Stimulated activated CD4-positive, alpha-beta T cell treated with anti-CD3 and anti-CD28 coated beads, Interleukin-1b, Interleukin-23, amount 100 ng/mL, for 4 hours (primary cell): ENCODE measurements at places on chromosomes 4 and X.

DNA sequence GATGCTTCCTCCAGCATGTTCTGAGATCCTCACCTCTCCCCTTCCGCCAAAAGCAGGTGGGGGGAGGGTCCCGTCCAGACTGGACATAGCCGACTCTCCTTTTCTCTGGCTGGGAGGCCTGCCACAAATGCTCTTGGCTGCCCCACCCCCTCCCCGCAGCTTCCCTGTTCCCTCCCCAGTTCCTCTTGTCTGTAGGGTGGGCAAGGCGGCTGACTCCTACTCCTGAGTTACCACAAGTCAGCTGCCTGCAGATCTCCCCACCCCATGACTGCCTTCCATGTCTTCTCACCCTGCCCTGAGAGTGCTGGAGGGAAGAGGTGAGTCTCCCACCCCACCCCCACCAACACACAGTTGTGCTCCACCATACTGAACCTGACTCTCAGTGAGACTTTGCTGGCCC lies 2.9 kb downstream of the ATP6AP1 start:
- no peak for DNase-seq

GRCh38 chr4:139171876-139172691 lies 4.9 kb downstream of the ELF2 start:
- DNase-seq: no peak

- DNase-seq: no peak
Observed at GRCh38 chrX:99077099-99077498, 1333.0 kb downstream of the PCDH19 start.

- DNase-seq: peak; percentile 50
Observed at GRCh38 chrX:149871940-149872339, 9.0 kb upstream of the MAGEA8 start.

DNA sequence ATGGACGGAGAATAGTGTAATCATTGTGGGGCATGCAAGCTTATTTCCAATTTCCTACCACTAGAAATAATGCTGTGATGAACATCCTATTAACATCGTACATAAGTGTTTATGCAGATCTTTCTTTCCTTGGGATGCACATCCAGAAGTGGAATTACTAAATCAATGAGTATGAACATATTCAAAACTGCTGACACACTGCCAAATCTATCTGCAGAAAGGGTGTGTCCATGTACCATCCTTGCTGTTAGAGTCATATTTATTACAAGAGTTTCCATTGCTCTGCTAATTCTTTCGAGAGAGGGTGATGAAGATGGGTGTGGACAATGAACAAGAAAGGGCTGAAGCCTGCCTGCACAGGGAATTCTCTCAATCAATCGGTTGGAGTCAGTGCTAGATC lies 82.6 kb downstream of the GPC4 start:
- DNase-seq: no peak

GRCh38 chr4:124427095-124427767 lies 285.3 kb downstream of the ANKRD50 start:
- no peak for DNase-seq

DNA sequence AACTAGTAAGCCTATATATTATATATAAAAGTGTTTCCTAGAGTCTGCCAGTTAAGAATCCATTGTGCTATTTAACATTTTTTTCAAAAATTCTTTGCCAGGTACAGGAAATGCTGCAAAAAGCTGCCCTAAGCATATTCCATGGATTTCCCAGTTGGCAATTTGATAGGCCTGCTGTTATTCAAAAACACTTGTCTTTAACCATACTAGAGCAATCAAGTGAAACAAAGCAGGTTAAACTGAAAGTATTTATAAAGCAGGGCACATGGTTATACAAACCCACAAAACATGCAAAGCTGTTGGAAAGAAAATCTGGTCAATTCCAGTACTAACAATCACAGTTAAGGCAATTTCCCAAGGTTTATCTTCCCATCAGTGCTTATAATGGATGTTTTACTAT lies 159.9 kb downstream of the UNC5C start:
- no peak for DNase-seq

DNA sequence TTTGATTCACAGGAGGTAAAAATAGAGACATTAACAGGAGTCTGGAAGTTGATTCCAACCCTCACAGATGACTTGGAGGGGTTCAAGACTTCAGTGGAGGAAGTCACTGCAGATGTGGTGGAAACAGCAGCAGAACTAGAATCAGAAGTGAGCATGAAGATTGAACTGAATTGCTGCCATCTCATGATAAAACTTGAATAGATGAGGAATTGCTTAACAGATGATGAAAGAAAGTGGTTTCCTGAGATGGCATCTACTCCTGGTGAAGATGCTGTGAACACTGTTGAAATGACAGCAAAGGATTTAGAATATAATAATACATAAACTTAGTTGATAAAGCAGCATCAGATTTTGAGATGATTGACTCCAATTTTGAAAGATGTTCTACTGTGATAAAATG lies 76.5 kb downstream of the RELL1 start:
- no peak for DNase-seq

DNA sequence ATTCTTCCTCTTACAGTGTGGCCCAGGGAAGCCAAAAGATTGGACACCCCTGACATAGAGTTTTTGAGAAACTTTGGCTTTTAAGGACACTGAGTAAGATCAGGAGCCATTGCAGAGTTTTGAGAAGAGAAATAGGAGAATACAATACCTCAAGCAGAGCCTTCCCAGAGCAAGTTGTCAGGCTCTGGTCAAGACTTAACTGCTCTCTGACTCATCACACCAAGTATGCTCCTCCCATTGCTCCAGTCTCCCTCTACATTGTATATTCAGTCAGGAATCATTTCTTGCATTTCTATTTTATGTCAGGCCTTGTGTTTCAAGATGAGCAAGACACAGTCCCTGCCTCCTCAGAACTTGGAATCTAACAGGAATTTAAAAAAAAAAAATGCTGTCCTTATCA lies 176.4 kb upstream of the FMR1 start:
- no peak for DNase-seq

DNA sequence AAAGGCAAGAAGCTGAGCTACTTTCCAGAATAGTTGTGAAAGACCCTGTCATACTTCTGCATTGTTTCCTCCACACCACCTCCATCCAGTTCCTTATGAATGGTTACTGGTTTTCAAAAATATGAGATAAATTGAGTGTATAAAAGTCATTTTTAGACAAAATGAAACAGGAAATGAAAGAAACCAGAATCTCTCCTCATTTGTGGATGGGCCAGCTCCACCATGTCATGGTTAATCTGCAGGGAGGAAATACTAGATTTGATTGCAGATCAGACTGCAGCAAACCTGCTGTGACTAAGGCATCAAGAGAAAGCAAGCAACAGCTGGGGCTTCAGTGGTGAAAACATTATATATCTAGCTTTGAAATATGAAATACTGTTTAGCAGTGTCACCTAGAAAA lies 23.8 kb downstream of the F9 start:
- DNase-seq: no peak

- no peak for DNase-seq
Observed at GRCh38 chrX:134801267-134801666, 143.0 kb upstream of the PLAC1 start.

DNA sequence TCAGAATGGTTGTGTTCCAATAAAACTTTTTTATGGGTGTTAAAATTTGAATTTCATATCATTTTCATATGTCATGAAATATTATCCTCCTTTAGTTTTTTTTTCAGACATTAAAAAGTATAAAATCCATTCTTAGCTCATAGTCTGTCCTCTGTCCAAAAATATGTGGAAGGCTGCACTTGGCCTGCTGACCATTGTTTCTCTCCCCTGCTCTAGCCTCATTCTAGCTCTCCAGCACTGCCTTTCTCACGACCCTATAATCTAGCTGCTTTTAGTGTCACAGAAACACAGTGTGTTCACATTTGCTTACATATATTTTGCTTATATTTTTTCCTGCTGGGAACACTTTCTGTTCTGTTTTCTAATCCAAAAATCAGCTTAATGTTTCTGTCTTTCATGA lies 165.0 kb upstream of the ANK2 start:
- no peak for DNase-seq

- DNase-seq: no peak
Observed at GRCh38 chr4:15294202-15294601, 133.6 kb upstream of the C1QTNF7 start.

GRCh38 chr4:7770224-7771050 lies 169.2 kb downstream of the AFAP1 start:
- no peak for DNase-seq

GRCh38 chr4:33886356-33886755 lies 2358.0 kb downstream of the ARAP2 start:
- DNase-seq: no peak

DNA sequence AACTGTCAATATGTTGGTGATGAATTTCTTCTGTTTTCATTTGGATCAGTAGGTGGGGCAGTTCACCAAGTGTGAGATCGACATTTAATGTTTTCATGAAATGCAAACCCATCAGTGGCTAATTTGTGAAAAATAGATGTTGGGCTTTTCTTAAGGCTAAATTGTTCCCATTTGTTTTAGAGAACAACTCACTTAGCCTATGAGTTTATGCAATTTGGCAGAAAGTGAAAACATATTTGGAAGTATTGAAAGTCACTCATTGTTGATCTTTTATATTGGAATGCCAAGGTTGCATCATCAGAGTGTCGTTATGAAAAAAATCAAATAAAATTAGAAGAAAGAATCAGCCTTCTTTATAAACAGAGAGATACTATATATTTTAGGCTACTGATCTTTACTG lies 132.4 kb downstream of the RPA4 start:
- DNase-seq: no peak

DNA sequence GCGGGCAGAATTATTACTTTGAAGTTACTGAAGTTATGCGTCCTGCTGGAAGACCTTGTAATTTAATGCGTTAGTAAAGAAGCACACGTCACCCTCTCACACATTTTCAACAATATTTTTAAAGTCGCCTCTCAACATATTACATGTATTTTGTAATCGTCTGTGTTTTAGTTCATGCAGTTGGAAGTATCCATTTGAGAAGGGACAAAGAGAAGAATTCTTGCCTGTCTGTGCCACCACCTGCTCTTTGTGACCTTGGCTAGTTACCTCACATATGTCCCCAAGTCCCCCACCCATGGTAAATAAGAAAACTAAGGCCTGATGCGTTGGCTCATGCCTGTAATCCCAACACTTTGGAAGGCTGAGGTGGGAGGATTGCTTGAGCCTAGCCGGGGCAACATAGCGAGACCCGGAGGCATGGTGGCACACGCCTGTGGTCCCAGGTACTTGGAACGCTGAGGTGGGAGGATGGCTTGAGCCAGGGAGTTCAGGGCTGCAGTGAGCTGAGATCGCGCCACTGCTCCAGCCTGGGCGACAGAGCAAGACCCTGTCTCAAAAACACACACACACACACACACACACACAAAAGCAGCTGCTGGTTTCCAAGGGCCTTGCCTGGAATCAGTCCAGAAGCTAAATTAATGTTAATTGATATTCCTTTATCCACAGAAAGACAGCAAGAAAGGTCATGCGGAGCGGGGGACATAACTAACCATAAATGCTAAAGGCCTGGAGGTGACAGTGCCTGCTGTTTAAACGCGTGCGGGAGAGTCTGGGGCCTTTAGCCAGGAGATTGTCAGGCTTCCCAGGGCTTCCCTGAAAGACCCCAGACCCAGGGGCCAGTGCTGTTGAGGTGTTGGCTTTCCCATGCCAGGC lies 811 bp downstream of the TMEM187 start:
- no peak for DNase-seq
